ENCODE measurements at places on chromosomes 16 and 17.

DNA sequence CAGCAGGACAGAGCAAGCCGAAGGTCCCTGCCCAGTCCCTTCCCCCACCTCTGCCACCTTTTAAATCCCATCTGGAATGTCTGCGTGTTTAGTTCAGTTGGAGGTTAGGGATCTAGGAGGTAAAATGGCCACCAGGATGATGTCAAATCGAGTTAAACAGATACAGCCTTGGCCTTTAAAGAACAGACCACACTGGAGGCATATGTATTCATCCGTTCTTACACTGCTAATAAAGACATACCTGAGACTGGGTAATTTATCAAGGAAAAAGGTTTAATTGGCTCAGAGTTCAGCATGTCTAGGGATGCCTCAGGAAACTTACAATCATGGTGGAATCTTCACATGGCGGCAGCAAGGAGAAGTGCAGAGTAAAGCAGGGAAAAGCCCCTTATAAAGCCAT lies 167.8 kb upstream of the CACNG5 start:
- DNase-seq = no peak

DNA sequence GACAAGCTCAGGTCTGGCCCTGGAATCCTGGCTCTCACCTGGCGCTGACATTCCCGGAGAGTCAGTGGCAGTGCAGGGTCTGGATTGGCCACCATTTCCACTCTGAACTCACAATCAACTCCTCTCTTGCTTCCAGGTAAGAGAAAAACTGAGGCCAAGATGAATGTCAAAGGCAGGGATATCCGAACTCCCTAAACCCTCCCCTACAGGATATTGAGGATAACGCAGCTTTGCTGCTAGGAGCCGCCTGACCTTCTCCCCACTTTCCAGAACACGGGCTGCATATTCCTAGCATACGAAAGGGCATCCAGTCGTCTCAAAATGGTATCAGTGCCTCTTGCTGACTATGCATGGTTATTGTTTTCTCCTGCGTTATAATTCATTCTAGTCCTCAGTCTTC lies 473.4 kb downstream of the SOX9 start:
- DNase-seq = no peak

GRCh38 chr17:40070709-40071312 lies 8.0 kb downstream of the THRA start:
- DNase-seq = no peak

DNA sequence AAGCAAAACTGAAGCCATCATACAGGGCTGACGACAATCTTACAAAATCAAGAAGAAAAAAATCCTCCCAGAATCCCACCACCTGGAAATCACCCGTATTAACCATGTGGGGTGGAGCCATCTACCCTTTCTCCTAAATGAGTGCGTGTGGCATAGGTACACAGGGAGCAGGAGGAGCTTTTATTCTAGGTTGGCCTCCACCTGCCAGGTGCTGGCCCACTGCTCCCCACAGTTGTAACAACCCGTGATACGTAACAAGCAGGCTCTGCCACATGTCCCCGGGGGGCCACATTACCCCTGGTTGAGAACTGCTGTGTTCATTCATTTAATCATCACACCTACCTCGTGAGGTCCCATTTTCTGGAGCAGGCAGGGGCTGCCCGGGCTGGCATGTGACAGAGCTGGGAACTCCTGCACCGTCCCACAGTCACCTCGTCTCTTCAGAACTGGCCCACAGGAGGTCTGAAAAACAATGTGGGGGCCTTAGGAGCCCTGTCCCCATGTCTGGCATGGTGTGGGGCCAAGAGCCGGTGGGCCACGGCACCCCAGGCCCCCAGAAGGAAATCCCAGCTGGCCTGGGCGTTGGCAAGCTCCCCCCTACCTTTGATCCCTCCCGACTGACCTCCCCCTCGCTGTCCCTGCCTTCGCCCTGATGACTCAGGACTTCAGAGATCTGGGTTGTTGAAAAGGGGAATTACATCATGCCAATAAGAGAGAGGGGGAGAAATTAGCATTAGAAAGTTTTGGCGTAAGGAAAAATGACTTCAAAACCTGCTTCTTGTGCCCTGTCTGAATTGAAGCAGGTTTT lies 12.9 kb downstream of the CMIP start:
- no peak for DNase-seq

DNA sequence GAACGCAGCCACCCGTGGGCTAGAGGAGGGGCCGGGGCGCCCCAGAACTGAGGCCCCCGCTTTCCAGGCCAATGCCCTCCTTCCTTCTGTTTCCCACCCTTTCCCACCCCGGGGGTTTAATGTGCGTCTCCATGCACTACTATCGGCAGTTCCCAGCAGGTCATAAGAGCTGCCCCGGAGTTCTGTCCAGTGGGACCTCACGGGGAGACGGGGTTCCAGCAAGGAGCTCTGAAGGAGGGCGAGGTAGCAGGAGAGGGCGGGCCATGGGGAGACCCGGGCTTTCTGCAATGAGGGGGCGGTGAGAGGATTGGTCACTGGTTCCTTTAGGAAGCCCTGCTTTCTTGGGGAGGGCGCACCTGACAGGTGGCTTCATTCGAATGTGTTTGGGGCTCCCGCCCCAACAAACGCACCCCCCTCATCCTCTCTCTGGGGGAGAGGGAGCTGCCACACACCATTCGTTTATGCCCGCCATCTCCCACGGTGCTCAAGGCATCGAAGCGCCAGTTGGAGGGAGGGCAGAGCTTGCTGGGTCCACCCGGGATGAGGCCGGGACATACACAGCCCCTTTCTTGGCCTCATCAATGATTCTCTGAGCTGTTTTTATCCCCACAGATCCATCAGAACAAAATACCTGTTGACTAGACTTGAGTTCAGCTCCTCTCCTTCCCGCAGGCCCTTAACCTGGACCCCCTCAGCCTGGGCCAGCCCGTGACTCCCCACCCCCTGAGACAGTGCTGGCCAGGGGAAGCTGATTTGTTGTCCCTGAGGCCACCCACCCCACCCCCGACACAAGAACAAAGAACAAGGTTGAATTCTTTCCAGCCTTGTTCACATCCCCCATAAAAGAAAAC lies 44.1 kb downstream of the SLC7A5 start:
- no peak for DNase-seq

- DNase-seq = no peak
Measured at GRCh38 chr17:42669977-42670788, 6.6 kb downstream of the PLEKHH3 start.

GRCh38 chr16:69618307-69618706 lies 52.5 kb downstream of the NFAT5 start:
- DNase-seq = no peak

Measured in activated CD4-positive, CD25-positive, alpha-beta regulatory T cell treated with anti-CD3 and anti-CD28 coated beads, Interleukin-2, amount 50 U/mL, for 16 hours (primary cell).